Thymus (tissue), 14 donors: ENCODE measurements at places on chromosomes 7 and 10. TPM values are rescaled to one million over a fixed set of nuclear protein-coding genes. Genes with fewer than 3 reads are reported as not detected.

The C10orf62 gene
- total RNA-seq: not detected

The PNLIPRP3 gene
- total RNA-seq: not detected

The KCNIP2 gene
- 0.85 TPM for total RNA-seq

The MYPN gene
- total RNA-seq: 0.19 TPM

The EN2 gene
- under 0.01 TPM for total RNA-seq

The GPR85 gene
- 0.71 TPM for total RNA-seq
